ENCODE measurements at places on chromosomes 4 and X. TPM values are rescaled to one million over a fixed set of nuclear protein-coding genes. Genes with fewer than 3 reads are reported as not detected.

DNA sequence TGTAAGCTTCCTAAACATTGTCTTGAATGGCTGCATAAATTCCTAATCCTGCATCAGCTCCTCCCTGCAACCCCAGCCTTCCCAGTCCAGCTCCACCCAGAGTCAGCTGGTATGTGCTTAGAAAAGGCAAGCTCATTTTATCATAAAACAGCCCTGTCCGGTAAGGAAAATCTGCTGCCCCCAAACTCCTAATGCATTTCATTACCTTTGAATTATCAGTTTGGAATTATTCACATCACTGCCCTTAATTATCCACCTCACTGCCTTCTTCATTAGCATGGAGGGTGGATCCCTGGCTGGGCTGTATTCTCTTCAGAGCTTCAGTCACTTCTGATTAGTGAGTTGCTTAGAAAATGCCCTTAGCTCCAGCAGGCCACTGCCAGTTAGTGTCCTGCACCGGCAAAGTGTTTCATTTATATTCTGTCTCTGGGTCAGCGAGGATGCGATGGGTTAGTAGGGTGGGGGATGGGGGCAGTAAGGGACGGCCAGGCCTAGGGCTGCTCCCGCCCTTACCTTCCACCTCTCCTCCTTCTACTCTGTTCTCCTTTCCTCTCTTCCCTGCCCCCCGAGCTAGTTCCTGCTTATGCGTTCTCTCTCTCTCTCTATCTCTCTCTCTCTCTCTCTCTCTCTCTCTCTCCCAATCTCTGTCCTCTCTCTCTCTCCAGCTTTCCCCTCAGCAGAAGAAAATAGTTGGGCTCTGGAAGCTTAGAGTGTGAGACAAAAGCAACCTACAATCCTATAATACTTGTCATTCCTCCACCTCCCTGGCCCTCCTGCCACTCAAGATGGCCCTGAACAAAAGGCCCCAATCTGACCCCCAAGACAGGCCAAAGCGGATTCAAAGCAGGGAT is 174.8 kb upstream of the KLF3 start:
- DNase-seq = no peak

- peak; percentile 42 for DNase-seq
Measured at GRCh38 chrX:110003167-110004156, 548 bp downstream of the TMEM164 start.

The ASB9 gene
- total RNA-seq = 0.95 TPM

The CENPVL1 gene
- total RNA-seq = not detected
